ENCODE measurements at places on chromosomes 6 and 20. TPM values are rescaled to one million over a fixed set of nuclear protein-coding genes. Genes with fewer than 3 reads are reported as not detected.

DEFB124 gene
- total RNA-seq: not detected

HLA-G gene
- total RNA-seq: 5.9 TPM

RAMACL gene
- total RNA-seq: 0.05 TPM

SLC2A10 gene
- 11.5 TPM for total RNA-seq

TPD52L2 gene
- 85.5 TPM for total RNA-seq

STX11 gene
- 1.7 TPM for total RNA-seq

ADGRF5 gene
- total RNA-seq: under 0.01 TPM

TMC2 gene
- total RNA-seq: not detected

C6orf141 gene
- 14.0 TPM for total RNA-seq

C6orf15 gene
- 0.35 TPM for total RNA-seq

RSPO3 gene
- total RNA-seq: not detected

CALHM5 gene
- 0.07 TPM for total RNA-seq

SAMHD1 gene
- total RNA-seq: 7.4 TPM

CYP39A1 gene
- 2.4 TPM for total RNA-seq

MATN4 gene
- 0.05 TPM for total RNA-seq

RPS6KA2 gene
- total RNA-seq: 21.2 TPM

PCK1 gene
- not detected for total RNA-seq

CABLES2 gene
- 4.8 TPM for total RNA-seq

MMP24 gene
- not detected for total RNA-seq

CAGE1 gene
- 0.37 TPM for total RNA-seq

C20orf96 gene
- total RNA-seq: 1.4 TPM

PTPRK gene
- 45.8 TPM for total RNA-seq

VWA7 gene
- total RNA-seq: 1.6 TPM

FOXF2 gene
- 0.23 TPM for total RNA-seq

OPN5 gene
- total RNA-seq: not detected

PCED1A gene
- 7.7 TPM for total RNA-seq

ABCF1 gene
- 43.1 TPM for total RNA-seq

WFDC2 gene
- total RNA-seq: 4.9 TPM

MUCL3 gene
- total RNA-seq: not detected

ZSCAN23 gene
- total RNA-seq: 1.4 TPM

CASS4 gene
- 0.21 TPM for total RNA-seq

PRL gene
- total RNA-seq: not detected

MOXD1 gene
- 0.88 TPM for total RNA-seq

NRM gene
- total RNA-seq: 13.3 TPM

AVP gene
- total RNA-seq: not detected

CCDC170 gene
- total RNA-seq: 0.07 TPM

NTSR1 gene
- total RNA-seq: 1.6 TPM

C20orf141 gene
- total RNA-seq: not detected

SAMD3 gene
- not detected for total RNA-seq

ABHD16B gene
- total RNA-seq: not detected

OXT gene
- not detected for total RNA-seq

SPATS1 gene
- not detected for total RNA-seq

WASF1 gene
- 18.0 TPM for total RNA-seq

CD83 gene
- total RNA-seq: 2.5 TPM

ZC3H12D gene
- not detected for total RNA-seq

MED20 gene
- 24.2 TPM for total RNA-seq

CFAP61 gene
- not detected for total RNA-seq

DSP gene
- total RNA-seq: 585 TPM

TJAP1 gene
- total RNA-seq: 15.1 TPM

SNHG17 gene
- 30.8 TPM for total RNA-seq

PLEKHG1 gene
- 16.2 TPM for total RNA-seq

ERVFRD-1 gene
- total RNA-seq: not detected

SSTR4 gene
- not detected for total RNA-seq

ULBP1 gene
- total RNA-seq: 0.05 TPM

TMEM217 gene
- total RNA-seq: 0.46 TPM

VPS16 gene
- 17.8 TPM for total RNA-seq

TRDN gene
- not detected for total RNA-seq

SPEF1 gene
- not detected for total RNA-seq

SLC35A1 gene
- total RNA-seq: 8.5 TPM
